ENCODE measurements at places on chromosomes 4 and X.
A peak's percentile ranks its signal among the peaks of the same experiment; 100 is the strongest.

- no peak for DNase-seq
Observed at GRCh38 chrX:7266288-7266687, 118.3 kb upstream of the PUDP start.

DNA sequence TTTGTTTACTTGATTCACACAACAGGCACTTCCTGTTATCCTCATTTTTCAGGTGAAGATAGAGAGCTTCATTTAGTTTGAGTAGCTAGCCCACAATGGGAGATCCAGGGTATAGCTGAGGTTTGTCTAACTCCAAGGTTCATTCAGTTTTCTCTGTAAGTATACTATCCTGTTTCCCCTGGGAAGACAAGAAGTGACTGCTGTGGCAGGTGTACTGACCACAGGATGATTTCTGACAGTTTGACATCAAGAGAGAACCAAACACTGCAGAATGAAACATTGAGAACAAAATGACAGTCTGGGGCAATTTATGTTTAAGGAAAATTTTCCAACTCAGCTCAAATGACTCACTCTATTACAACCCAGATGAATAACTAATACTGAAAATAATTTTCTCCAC is 958.0 kb downstream of the STPG2 start:
- DNase-seq: no peak

DNA sequence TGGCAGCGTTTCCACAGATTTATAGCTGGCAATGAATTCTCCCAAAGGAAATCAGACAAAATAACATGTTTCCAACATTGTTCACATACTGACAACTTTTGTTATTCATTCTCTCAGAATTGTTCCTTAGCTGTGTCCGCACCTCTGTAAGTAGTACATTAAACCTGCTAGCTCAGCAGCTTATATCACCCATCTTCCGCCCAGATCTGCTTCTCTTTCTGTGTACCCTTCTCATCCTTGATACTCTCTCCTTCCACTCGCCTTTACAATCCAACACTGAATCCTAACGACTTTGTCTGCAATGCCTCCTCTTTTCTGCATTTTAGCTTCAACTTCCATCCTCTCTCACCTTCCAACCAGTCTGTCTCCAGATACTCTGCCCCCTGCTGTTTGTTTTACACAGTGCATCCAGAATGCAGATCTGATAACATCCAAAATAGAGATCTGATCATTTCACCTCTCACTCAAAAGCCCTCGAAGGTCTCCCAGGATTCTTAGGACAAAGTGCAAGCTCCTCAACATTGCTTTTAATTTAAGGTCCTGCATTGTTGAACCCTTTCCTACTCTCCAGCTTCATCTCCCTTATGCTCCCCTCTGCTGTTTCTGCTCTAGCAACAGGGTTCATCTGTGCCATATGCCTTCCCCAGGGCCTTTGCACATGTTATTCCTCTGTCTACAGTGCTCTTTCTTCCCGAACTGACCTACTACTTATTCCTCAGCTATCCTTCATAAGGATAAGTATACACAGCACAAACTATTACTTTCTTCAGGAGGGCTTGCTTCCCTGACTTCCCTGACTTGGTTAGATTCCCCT is 67.3 kb upstream of the VBP1 start:
- DNase-seq: peak; percentile 20

DNA sequence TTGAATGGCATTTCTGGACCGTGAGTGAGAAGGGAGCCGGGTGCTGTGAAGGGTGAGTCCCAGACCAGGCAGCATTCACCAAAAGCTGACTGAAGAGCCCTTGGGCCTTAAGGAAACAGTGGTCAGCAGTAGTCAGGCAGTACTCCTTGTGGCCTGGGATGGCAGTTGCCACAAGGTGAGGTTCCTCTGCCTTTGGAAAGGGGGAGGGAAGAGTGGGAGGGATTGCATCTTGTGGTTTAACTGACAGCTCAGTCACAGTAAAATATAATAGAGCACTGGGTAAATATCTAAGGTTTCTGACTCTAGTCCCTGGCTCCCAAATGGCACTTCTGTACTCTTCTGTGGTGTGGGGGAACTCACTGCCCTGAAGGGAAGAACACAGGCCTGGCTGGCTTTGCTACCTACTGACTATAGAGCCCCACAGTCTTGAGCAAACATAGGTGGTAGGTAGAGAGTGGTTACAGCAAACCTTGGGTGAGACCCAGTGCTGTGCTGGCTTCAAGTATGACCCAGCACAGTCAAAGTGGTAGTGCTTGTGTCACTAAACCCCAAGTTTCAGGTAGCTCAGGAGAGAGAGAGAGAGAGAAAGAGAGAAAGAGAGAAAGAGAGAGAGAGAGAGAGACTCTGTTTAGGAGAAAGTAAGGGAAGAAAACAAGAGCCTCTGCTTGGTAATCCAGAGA is 154.2 kb downstream of the TEX11 start:
- DNase-seq: no peak

- DNase-seq: no peak
Observed at GRCh38 chrX:41491267-41492004, 44.3 kb downstream of the NYX start.

DNA sequence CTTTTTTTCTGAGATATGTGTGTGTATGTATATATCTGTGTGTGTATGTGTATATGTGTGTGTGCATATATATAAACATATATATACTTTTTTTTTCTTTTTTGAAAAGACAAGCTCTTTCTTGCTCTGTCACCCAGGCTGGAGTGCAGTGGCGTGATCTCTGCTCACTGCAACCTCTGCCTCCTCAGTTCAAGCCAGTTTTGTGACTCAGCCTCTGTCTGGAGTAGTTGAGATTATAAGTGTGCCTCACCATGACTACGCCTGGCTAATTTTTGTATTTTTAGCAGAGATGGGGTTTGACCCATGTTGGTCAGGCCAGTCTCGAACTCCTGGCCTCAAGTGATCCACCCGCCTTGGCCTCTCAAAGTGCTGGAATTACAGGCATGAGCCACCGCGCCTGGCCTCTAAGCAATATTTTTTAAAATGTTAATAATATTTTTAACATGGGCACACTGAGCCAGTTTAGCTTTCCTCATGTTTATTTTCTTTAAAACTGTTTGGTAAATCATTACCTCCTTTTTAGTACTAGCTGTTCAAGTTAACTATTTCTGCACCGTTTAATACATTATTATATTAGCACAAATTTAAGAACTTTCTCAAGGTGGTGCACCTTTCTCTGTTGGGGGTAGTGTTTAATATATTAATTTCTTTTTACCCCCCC is 33.3 kb downstream of the BBS12 start:
- DNase-seq: no peak

DNA sequence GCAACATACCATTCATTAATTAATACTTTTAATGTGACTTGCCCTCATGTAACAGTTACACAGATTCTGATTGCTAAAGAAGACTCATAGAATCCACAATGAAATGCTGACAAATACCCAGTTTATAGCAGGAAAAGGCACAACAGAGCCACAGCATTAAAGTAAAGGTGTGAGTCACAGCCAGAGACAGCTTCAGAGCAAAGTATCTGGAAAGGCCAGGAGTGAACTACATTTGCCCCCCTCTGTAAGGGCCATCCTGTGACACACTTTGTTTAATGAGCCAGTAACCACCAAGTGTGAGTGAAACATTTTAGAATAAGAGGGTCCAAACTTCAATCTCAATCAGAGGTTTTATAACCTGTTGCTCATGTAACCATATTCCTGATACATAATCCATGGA is 133.8 kb upstream of the TACR3 start:
- no peak for DNase-seq

DNA sequence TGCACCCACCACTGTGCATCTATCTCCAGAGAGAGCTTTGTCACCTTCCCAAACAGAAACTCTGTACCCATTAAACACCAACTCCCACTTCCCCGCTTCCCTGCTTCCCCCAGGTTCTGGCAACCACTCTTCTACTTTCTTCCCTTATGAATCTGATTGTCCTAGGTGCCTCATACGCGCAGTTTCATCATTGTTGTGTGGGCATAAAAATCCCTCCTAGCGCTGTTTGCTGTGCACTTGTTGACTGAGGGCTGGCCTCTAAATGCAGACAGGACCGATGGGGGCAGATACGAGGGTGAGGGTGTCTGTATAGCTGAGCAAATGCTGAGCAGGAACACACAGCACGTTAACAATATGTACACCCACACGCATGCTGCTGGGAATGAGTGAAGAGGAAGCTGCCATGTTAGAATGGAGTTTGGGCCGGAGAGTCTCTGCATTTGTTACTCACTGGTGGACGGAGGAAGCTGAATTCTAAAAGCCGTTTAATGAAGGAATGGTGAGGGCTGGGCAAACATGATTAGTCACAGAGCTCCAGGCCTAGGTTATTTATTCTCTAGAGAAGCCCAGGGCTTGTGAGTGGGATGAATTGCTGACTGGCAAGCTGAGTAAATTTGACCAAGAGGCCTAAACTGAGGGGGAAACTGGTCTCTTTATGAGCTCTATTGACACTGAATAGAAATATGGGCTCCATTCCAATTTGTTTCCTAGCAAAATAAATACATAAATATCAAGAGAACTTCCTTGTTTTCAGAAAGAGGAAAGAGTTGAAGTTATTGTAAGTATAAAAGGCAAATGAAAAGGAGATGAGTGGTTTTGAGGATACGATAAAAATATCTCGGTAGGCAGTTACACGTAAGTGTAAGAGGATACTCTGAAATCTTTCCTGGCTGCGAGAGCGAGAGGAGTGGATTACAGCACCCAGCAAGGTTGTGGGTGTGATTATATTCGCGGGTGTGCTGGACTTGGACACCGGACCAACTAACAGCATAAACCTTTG is 95.9 kb upstream of the RPS6KA3 start:
- DNase-seq: no peak

DNA sequence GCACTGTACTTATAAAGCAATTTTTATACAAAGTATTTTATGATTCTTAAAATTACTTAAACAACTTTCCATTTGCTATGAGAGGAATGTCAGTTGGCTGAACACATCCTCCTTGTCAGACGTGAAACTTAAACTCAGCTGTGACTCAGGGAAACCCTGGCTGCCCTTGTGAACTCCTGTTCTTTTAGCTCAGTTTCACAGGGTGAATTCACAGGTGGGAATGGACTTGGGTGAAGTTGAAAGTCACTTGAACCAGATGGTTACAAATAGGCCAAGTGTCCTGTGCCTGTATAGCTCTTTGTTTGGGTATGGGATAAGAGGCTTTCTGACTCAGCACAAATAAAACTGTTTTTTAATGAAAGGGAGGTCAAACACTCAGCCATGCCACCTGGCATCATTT is 67.4 kb upstream of the FAM47B start:
- DNase-seq: no peak

GRCh38 chrX:53476371-53476770 is 42.2 kb upstream of the HSD17B10 start:
- DNase-seq: no peak

DNA sequence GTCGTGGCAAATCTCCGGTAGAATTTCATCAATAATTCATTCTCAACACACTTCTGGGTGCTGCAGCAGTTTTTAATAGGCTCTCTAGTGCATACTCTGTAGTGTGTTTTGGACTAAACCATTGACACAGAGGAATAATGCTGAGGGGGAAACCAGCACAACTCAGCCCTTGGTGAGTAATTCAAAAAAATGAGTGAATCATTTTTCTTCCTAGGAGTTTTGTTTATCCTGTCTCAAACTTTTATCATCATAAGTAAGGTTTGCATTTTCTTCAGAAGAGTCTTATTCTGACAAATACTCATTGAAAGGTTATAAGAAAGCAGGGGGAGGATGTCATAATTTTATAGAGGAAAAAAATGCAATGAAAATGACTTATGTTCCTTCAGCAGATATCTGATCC is 2542.7 kb downstream of the PCDH7 start:
- no peak for DNase-seq

DNA sequence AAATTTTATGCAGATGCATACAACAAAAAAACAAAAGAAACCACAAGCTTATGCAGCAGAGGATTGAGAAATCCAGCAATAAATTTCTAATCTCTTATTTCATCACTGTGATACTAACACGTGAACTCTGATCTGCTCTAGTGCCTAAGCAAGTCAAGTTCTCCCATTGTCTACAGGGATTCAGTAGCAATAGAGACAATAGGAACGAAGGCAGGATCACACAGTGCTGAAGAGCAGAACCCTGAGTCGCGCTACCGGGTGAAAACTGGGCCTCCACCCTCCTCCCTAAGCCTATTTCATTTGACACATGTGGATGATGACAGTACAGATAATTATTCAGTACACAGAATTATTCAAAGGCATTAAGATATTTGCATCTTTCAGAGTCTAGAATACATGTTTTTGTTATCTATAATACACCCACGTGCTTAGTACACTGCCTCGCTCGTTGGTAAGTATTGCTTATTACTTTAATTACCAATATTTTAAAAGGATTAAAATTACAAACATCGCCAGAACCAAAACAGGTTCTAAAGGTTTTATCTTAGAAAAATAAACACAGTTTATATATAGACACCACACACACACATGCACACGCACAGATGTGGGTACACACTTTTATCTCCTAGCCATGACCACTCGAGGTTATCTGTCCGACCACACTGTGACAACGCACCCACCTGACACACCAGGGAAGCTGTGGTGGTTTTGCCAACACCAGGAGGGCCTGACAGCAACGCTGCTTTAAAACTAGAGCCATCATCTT is 60.1 kb downstream of the RFC1 start:
- no peak for DNase-seq

GRCh38 chr4:123631786-123632692 is 235.4 kb downstream of the SPRY1 start:
- no peak for DNase-seq

DNA sequence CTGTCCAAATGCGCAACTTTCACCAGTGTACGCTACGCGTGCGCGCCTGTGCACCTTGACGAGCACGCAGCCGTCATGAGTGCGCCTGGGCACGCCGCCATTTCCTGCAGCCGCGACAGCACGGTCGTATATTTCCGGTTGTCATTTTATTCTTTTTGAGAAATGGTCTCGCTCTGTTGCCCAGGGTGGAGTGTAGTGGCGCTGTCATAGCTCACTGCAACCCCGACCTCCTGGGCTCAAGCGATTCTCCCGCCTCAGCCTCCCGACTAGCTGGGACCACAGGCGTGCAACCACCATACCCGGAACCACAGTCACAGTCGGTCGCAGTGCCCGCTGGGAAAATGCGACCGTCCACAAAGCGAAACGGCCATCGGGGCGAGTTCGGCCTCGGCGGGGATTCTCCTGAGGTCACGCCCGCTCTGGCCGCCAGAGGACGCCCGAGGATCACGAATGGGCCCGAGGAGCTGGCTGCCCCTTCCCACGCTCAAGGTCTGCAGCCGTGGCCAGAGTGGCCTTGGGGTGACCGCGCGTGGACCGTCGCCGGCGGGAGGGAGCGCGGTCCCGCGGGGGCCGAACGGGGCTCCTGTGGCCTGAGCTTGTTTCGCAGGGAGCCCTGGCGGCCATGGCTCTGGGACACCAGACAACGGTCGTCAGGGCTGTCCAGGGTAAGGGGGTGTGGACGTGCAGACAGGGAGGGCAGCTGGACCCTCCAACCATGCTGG is 23.7 kb upstream of the PNMA3 start:
- DNase-seq: peak; percentile 46

DNA sequence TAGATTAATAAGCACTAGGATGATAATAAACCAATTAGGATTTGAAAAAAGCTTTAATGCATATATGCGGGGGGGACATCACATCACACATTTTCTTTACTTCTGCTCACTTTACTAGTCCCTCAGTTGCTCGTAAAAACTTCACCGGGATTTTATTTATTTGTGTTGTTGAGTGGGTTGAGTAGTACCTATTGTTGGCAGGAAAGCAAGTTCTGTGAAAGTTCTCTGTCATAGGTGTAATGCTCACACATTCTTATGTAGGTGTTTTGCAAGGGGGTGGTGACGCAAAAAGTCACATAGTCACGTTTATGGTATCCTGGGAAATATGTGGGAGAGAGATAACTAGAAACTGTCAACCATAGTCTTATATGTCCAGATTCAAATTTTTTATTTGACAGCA is 65.3 kb downstream of the PDLIM5 start:
- DNase-seq: no peak

GRCh38 chrX:12421918-12422317 is 283.6 kb downstream of the FRMPD4 start:
- DNase-seq: no peak
